EH (cell line): ENCODE measurements at places on chromosomes 3 and 15.
A peak's percentile ranks its signal among the peaks of the same experiment; 100 is the strongest.

GRCh38 chr3:57151021-57151449, 14.1 kb downstream of the IL17RD start:
- peak; percentile 56 for DNase-seq

- no peak for DNase-seq
Observed at GRCh38 chr3:195255176-195255500, 15.8 kb downstream of the XXYLT1 start.

DNA sequence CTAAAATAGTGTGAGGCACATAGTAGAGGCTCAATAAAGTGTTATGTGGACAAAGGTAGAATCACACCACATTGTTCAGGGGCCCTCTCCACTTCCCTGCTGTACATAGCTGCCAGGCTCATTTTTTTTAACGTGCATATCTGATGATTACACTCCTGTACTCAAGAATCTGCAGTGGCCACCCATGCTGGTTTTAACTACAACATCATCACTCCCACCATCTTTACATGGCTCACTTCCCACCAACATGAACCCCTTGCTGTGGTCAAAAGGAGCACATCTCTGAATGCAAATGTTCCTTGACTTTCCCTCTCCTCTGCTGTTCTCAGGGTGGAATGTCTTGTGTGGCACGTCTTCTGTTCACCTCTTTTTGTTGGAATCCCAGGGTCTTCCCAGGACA, 76.7 kb downstream of the FEM1B start:
- DNase-seq: no peak

GRCh38 chr15:35583863-35584528, 38.0 kb upstream of the DPH6 start:
- DNase-seq: no peak

- peak; percentile 89 for DNase-seq
Observed at GRCh38 chr3:71101014-71101413, 482.5 kb downstream of the FOXP1 start.

DNA sequence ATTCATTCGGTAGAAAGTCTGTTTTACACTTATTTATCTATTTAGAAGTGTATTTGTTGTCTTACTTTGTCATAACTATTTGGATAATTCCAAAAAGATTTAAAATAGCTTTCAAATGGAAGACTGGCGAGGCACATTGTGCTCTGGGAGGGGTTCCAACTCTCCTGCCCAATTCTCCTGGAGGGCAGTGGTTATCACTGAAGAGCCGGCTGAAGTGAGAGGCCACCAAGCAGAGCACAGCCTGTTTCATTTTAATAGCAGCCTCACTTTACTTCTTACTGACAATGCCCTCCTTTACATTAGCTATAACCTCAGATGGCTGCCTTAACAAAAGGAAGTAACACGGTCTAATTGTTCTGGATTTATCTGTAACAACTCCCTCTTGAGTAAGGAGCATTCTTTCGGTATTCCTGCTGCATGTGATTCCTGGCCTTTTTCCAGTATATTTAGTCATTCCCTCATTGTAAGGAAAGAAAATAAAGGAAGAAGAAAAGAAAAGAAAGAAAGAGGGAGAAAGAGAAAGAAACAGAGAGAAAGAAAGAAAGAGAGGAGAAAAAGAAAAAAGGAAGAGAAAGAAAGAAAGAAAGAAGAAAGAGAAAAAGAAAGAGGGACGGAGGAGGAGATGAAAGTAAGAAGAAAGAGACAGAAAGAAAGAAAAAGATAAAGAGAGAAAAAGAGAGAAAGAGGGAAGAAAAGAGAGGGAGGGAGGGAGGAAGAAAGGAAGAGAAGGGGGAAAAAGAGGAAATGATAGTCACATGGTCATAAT, 339.8 kb upstream of the WNT5A start:
- peak; percentile 43 for DNase-seq

- DNase-seq: peak; percentile 18
Observed at GRCh38 chr15:89566181-89566580, 9.1 kb upstream of the TICRR start.
